Stimulated activated CD4-positive, alpha-beta T cell treated with anti-CD3 and anti-CD28 coated beads, TNF-alpha, amount 100 ng/mL, for 48 hours (primary cell): ENCODE measurements at places on chromosomes 7 and 10.

DNA sequence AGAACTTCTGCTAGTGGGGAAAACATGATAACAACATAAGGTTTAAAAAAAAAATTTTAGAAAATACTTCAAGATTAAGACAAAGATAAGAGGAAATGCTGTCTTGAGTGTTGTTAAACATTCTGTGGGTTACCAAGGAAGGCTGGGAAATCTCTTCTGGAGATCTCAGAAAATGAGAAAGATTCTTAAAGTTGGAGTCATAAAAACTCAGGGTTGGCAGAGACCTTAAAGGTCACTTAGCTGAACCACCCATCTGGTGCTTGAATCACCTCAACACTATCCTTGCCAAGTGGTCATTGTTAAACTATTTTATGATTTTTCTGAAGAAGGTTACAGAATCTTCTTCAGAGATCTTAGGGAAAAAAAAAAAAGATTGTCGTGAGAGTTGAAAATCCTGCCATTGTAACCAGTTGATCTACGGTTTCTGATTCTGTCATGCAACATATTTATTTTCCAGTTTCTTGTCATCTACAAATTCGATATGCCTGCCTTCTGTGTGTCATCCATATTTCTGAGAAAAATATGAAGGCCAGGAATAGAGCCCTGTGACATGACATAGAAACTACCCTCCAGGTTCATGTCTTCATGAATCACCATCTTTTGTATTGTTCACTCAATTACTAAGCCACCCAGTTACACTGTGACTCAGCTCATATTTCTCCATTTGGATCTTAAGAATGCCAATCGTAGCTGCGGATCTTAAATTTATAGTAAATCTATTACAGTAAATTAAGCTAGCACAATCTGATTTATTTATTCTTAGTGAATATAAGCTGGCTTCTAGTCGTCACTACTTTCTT is 179.2 kb downstream of the ST7 start:
- no peak for DNase-seq

DNA sequence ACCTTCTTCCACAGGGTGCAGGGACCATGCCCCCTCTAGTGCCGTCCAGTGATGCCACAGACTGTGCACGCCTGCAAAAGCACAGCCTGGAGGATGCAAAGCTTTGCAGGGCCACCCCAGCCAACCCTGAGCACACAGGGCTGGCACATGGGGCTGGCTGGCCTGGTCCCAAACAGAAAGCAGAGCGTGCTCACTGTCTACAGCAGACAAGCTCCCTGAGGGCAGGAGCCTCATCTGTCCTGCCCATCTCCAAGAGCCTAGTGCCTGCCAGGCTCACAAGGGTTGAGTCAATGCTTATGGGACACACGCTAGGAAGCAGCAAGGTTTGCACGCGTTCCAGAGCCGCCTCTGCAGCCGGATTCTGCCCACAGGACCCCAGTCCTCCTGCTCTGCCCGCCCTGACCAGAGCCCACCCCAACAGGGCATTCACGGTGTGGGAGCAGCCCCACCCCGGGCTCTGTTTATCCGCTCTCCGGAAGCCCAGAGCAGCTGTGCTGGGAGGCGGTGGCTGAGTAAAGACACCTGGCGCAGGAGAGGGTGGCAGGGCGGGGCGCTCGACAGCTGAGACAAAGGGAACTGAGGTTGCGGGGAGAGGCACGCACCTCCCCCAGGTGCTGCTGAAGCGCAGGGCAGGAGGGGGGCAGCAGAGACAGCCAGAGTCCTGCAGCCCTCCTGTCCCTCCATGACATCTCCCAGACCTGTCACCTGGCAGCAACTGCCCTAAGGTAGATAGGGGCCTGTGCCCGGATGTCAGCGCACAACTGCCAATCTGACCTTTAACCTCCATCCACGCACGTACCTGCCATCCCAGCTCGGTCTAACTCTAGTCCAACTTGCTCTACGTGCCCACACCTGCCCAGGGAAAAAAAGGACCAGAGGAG is 4.3 kb downstream of the KCNH2 start:
- no peak for DNase-seq

- no peak for DNase-seq
These were observed 9.4 kb downstream of the PDSS1 start for GRCh38 chr10:26706936-26707335.

GRCh38 chr7:121313793-121314676 is 14.8 kb upstream of the WNT16 start:
- DNase-seq, result no peak

DNA sequence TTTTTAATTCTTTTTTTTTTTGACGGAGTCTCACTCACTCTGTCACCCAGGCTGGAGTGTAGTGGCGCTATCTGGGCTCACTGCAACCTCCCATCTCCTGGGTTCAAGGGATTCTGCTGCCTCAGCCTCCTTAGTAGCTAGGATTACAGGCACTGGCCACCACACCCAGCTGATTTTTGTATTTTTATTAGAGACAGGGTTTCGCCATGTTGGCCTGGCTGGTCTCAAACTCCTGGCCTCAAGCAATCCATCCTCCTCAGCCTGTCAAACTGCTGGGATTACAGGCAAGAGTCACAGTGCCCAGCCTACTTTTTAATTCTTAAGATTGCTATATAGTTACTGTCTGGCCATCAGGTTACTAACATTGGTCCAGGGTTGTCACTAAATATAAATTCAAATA is 59.6 kb downstream of the ZNF277 start:
- DNase-seq, result no peak

GRCh38 chr7:12222889-12223579 is 11.9 kb downstream of the TMEM106B start:
- DNase-seq, result no peak

DNA sequence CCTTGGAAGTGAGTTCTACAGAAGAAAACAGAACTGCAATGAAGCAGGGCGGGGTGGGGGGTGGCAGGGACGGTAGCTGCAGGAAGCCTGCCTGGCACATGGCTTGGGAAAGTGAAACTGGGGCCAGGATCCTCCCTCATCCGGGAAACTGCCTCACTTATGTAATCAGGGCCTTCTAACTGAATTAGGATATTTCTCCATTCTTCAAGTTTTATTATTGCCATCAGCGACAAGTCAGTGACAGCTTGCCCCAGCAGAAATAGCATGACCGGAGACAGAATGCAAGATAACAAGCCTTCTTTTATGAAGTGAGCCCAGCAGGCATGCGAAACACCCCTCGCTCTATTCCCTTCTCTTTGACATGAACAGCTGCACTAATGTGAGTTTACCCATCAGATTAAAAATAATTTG is 77.5 kb upstream of the CACUL1 start:
- DNase-seq, result no peak

DNA sequence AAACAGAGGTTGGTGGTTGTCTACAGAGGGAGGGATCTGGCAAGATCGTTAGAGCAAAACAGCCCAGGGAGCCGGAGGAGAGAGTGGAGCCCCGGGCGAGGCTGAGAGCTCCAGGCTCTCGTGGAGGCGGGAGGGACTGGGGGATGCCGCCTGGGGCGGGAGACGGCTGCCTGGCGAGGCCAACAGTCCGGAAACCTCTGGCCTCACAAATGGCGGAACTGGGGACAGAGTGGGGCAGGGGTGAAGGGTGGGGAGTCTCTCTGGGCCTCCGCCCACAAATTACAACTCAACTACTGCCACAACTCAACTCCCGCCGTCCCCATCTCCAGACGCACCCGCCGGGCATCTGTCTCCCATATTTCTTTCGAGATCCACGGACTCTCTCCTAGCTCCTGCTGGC is 47.7 kb downstream of the CLEC2L start:
- DNase-seq, result no peak

- no peak for DNase-seq
These were observed 8.5 kb downstream of the ARL4A start for GRCh38 chr7:12695965-12696364.

DNA sequence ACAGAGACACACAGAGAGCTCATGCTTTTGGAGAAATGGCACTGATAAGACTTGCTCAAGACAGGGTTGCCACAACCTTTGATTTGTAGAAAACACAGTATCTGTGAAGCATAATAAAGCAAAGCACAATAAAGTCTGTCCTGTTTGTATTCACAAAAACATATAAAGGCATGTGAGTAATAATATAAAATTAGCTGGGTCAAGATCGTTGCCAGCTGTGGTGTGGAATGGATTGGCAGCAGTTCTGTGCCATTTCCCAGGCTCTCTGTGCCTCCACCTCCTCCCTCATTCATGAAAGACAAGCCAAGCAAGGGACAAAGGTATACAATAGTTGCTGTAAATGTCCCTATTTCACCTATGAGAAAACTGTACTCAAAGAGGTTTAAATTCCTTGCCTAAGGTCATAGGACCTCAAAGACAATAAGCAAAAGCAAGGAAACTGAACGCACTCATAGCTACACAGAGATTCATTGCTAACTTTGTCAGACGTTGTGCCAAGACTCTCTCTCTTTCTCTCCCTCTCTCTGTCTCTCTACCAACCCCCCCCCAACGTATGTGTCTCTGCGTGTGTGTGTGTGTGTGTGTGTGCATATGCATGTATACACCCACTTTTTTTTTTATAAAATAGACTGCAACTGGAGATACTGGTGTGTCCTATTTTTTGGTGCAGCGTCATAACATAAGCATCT is 31.8 kb downstream of the CHST3 start:
- DNase-seq, result no peak

DNA sequence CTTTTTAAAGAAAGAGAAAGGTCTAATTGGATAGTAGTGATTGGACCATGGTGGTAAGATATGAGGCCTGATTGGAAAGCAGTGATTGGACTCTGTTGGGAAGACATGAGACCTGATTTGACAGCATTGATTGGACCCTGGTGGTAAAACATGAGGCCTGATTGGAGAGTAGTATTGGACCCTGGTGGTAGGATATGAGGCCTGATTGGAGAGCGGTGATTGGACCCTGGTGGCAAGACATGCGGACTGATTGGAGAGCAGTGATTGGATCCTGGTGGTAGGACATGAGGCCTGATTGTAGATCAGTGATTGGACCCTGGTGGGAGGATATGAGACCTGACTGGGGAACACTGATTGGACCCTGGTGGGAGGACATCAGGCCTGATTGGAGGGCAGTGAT is 444.3 kb downstream of the LRMDA start:
- DNase-seq, result no peak
